ENCODE measurements at places on chromosomes 13 and 19.

DNA sequence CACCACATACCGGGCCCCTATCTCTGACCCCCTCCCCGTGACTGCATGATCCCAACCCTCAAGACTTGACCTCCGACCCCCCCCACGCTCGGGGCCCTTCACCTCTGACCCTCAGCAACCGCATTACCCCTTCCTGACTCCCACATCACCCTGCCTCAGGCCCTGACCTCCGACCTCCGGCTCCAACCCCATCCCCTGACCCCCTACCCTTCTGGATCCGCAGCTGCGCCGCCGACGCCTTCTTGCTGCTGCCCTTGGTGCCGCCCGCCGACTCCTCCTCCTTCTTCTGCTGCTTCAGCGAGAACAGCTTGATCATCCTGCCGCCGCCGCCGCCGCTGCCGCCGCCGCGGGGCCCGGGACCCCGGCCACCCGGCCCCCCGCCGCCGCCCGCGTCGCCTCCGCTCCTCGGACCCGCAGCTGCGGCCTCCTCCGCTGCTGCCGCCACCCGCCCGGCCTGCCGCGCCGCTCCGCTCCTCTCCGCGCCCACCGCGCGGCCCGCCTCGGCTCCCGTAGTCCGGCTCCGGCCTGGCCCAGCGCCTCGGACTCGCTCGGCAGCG is at the start of gene UBE2M:
Gene UBE2M (minus strand): TSS at position 546 of the 557 bp plus-strand sequence. CDS start 230 bp downstream, at position 316.
- DNase-seq, result no peak

DNA sequence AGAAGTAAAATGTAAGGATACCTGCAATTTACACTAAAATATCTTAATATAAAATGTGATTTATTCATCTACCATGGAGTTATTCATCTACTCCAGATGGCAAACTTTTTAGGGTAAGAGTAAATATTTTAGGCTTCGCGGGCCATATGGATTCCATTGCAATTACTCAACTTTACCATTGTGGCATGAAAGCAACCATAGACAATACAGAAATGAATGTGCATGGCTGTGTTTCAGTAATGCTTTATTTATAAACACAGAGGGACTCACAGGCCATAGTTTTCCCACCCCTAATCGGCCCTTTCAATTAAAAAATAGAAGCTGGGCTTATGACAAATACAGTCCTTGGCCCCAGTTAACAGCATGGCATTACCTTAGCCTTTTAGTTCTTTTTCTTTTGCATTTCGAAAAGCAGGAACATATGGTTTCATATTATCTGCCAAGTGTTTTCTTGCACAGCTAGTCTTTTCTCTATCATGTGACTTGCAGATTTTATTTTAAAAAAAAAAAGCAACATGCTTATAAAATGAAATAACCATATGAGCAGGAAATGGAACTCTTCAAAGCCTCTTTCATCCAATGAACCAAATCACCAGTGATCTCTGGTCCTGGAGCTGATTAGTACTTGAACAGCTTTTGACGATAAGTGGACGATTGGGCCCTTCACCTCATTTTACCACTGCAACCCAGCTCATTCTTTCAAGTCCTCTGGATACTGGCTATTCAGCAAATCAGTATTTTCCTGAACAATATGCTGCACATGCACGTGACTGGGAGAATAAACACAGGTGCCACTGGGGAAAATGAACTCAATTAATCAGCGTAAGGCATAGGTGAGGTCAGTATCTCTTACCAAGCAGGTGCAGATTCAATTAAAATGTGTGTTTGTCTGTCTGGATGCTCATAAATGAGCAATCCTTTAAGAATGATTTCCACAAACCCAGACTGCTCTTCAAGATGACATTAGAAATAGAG is 63.9 kb downstream of the LHFPL6 start:
- no peak for DNase-seq

- no peak for DNase-seq
Observed at GRCh38 chr19:48768994-48769713, 13.8 kb downstream of the FGF21 start.

GRCh38 chr13:82766732-82767321 is 1115.4 kb downstream of the SLITRK1 start:
- no peak for DNase-seq

GRCh38 chr19:7596211-7596937 is 711 bp downstream of the CAMSAP3 start:
- DNase-seq, result no peak

DNA sequence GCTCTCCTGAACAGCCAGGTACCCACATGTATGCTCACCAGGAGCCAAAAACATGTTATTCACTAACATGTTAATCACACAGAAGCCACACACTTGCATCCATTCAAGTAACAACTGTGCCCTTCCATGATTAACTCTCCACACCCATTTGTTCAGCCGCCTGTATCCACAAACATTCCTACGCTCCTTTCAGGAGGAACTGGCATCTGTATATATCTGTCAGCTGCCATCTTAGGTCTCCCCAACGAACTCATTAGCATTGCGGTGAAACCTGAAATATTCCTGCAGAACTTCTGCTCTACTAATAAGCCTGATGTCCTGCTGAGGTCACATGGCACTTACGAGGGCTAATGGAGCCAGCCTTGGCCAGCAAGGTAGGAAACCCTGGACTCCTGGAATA is 33.0 kb downstream of the OLFM2 start:
- no peak for DNase-seq

DNA sequence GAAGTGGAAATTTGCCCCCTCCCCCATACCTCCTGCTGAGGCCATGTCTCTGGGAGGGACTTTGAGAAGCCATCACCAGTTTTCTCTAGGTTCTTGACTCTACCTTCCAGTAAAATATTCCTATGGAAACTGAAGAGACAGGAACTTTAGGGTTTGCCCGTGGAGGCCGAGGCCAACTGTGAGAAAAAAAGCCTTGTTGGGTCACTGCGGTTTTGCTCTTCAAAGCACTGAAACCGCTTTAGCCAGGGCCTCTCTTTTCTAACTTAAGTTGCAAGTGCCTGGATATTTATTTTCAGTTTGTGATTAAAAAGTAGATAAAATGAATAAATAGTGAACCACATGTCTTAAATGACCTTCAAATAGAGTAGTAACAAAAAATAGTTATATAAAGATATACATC is 159.7 kb upstream of the TSC22D1 start:
- no peak for DNase-seq

DNA sequence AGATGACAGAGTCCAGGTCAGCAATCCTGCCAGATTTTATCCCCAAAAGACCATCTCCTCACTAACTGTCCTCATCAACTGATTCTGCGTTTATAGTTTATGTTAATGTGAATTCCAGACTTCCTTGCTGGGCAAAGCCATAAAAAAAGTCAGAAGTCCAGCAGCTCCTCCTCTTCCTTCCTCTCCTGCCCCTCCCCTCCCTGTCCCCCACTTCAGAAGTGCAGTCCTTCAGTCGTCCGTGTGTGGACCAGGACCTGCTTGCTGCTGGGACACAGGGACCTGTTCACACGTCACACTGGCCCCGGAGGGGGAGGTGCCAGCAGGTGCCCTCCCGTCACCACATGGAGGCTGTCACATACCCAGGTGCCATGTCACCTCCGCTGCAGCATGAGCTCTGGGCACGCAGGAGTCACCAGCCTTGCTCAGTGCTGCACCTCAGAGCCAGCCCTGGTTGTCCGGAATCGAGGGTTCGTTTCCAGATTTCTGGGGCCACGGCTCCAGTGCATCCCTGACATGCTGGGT is 4.0 kb upstream of the MCF2L start:
- DNase-seq, result no peak

- no peak for DNase-seq
Observed at GRCh38 chr13:94710881-94711560, 1.3 kb downstream of the SOX21 start.

DNA sequence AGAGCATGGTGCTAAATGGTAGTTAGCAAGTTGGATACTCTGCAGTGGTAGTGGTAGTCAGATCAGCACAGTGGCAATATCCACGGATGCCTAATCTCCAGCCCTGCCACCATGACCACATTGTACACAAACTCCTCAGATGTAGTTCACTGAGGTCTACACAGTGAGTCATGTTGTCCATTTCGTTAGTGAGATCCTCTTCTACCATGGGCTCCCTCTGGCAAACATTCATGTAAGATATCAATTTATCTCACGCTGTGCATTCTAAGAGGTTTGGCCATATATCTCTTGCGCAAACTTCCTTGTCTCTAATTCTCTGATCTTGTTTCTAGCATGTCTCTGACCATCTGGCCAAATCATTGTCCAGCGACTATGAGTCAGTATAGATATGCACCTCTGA is 58.2 kb downstream of the POLR1D start:
- no peak for DNase-seq

DNA sequence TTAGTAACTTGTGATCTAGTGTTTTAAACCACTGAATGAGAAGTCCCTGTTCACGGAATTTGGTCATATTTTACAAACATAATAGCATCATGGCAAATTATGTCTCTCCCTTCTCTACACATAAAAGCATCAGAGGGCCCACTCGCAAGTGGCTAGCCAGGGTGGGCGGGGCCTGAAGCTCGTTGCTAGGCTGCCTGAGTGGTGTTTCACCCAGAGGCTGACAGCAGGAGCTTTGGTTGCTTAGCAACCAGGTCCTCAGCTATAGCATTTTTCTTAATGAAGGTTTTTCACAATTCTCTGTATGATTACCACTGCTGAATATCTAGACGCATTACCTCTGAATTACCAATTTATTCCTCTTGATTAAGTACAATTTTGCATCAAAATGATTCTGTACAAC is 126.5 kb downstream of the NALCN start:
- DNase-seq, result no peak

DNA sequence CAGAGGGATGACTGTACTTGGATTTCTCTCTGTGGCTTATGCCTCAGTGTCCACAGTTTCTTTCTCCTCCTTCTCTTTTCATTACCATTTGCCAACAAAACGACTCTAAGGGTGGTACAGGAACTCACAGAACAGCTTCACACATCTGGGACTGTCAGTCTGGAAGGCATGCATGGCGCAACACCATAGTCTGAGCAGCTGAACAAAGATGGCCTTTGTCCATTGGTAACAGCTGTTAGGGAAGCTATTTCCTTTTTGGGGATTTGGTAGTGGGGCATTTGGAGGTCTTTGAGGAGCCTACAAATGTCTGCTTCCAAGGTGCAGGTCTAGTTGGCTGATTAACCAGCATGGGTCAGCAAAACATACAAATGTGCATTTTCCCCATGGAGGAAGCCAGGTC is 81.4 kb upstream of the PCDH8 start:
- DNase-seq, result no peak

DNA sequence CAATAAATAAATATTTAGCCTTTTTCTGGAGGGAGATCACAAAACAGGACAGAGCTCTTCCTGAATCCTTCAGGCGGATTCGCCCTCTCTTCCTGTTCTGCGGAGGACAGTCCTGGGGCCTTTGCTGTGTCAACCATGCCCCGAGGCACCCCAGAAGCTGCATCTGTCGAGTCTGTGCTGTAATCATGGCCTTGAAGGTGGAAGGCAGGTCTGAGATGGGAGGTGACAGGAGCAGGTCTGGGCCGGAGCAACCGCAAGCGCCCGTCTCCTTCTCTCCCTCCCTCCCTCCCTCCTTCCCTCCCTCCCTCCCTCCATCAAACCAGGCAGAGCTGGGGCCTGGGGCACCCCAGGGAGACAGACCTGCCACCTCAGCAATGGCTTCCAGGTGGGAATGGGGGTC is 4.6 kb upstream of the FXYD3 start:
- DNase-seq, result no peak

DNA sequence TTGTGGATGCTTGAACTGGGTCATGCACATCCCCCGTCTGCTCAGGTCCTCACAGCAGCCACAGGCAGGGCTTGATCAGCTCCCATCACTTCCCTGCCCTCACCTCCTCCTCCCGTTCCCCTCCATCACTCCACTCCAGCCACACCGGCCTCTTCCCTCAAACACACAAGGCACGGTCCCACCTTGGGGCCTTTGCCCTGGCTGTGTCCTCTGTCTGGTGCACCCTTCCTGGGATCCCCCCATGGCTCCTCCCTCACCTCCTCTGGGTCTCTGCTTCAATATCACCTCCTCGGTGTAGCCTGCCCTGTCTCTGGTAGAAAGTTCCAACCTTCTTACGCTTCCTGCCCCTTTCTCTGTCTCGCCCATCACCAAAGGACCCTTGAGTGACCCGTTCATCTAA is 16.0 kb downstream of the GTPBP3 start:
- no peak for DNase-seq

GRCh38 chr13:36163809-36164308 is 32.7 kb upstream of the DCLK1 start:
- no peak for DNase-seq

DNA sequence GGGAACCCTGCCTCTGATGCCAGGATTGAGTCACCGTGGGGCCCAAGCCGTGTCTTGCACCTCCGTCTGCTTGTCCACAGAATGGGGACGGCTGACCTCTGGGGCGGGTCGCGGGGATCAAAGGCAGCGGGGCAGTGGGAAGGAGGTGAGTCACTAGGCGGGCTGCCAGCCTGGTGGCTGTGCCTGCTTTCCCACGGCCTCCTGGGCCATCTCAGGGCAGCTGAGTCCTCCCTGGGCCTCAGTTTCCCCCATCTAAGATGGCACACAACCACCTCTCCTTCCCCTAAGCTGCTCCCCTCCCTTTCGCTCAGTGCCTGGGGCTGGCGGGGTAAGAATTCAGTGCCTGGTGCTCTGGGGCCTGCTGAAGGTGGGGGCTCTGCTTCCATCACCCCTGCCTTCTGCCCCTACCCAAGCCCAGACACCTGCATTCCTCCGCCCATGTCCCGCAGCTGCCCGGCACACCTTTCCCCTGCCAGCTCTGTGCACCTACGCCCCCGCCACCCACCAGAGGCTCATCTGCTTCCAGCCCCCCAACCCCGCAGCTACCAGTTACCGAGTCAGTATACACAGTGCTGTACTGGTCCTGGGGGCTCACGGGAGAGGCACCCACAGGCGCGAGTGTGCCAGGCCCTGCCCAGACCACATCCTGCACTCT is 3.5 kb downstream of the MKNK2 start:
- no peak for DNase-seq

DNA sequence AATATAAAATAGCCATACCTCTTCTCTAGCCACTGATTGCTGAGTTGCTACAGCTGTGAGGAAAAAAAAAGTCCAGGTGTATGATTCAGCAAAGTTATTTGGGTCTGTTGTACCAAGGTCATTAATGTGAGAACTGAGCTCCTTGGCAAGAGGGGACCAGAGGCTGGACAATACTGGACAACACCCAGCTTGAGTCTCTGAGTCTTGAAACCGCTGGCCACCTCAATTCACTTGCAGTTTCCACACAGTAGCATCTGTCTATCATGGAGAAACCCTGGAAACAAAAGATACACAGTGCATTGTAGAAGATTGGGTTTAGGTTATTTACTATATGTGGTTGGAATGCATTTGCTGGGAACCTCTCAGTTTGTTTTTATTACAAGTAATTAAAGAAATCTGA is 60.4 kb downstream of the WDFY2 start:
- no peak for DNase-seq

- no peak for DNase-seq
Observed at GRCh38 chr13:32354040-32354439, 38.7 kb downstream of the BRCA2 start.

DNA sequence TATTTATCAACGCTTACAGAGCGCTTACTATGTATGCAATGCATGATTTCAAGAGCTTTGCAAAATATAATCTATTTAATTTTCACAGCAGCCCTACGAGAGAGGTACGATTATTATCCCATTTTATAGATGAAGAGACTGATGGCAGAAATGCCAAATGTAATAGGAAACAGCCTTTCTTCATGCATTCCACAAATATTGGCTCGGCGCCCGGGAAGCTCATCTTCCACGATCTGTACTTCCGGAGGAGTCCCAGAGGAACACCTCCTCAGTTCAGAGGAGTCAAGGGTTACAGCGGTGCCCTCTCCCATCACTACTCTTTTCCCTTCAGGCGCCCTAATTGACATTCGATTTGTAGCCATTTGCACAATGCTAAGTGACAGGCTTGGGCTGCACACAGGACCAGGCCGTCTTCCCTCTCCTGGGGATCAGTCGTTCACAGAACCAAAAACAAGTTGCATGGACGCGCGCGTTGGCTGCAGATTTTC is 1.1 kb upstream of the ARHGAP35 start:
- no peak for DNase-seq

All from stimulated activated CD4-positive, alpha-beta T cell treated with anti-CD3 and anti-CD28 coated beads, TNF-alpha, amount 100 ng/mL, for 48 hours (primary cell).